ENCODE measurements at places on chromosomes 2 and 18. TPM values are rescaled to one million over a fixed set of nuclear protein-coding genes. Genes with fewer than 3 reads are reported as not detected.

- DNase-seq, result no peak
These were observed 391.0 kb upstream of the ID2 start for GRCh38 chr2:8290771-8291352.

DNA sequence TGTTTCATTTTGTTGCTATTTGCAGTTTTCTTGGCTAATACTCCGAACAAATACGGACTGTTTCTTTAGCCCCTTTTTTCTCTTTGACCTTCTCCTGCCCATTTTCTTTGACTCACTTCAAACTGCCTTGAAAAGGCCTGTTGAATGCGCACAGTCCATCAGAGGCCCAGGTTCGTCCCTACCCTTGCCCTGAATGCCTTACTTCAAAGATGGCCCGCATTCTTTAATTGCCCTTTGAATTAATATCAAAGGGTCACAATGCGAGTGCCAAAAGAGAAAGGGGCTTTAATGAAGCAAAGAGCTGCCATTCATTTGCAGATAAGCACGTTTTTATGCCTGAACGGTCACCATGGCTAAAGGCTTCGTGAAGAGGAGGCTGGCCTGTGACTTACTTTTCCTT is 29.7 kb downstream of the PAX3 start:
- DNase-seq, result no peak

DNA sequence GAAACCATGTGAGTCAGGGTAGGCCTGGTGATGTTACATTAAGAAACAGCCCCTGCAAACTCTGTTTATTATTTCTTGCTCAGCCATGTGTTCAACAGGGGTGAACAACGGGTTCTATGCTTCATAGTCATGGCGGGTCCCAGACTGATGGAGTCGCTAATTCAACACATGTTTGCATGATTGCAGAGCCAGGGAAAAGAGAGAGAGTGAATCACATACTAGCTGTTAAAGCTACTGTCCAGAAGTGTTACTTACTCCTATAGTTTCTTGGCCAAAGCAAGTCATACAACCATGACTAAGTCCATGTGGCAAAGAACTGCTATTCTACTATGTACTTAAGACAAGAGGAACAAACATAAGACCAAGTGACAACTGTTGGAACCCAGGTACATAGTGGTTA is 241.2 kb upstream of the SKOR2 start:
- DNase-seq, result peak; percentile 28

DNA sequence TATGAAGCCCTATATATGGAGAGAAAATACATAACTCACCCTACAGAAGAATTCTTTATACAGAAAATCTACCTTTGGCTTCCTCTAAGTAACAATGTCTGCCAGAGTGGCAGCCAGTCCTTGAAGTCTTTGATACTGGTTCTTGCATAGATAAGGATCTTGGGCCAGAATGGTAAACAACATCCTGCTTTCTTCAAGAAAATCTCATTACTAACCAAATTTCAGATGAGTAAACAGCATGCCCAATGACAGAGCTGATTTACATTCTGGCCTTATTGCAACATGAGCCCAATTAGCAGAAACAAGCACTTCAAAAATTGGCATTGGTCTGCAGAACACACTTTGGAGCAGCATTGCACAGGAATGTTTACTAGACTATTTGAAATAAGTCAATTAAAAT is 336.5 kb upstream of the ST6GAL2 start:
- no peak for DNase-seq

DNA sequence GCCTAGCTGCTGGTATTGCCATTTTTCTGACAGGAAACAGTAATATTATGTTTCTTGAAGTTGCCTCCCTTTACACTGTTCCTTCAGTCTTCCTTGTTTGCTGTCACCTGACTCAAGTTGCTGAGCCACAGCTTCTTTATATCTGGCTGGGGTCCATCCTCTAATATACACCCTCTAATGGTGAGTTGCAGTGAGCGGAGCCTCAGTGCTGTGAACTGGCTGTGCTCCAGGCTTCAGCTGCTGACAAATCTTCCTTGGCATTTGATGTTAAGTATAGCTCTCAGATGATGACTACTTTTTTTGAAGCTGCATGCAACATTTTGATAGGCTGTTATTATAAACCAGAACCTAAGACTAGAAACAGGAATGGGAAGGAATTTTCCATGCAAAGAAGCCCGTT is 366.7 kb downstream of the NUP35 start:
- DNase-seq, result no peak

- no peak for DNase-seq
These were observed 461.4 kb downstream of the TSN start for GRCh38 chr2:122216901-122217300.

- no peak for DNase-seq
These were observed 23.6 kb downstream of the FZD5 start for GRCh38 chr2:207746131-207746530.

GRCh38 chr2:233571462-233571861 is 4.9 kb upstream of the USP40 start:
- DNase-seq, result no peak

DNA sequence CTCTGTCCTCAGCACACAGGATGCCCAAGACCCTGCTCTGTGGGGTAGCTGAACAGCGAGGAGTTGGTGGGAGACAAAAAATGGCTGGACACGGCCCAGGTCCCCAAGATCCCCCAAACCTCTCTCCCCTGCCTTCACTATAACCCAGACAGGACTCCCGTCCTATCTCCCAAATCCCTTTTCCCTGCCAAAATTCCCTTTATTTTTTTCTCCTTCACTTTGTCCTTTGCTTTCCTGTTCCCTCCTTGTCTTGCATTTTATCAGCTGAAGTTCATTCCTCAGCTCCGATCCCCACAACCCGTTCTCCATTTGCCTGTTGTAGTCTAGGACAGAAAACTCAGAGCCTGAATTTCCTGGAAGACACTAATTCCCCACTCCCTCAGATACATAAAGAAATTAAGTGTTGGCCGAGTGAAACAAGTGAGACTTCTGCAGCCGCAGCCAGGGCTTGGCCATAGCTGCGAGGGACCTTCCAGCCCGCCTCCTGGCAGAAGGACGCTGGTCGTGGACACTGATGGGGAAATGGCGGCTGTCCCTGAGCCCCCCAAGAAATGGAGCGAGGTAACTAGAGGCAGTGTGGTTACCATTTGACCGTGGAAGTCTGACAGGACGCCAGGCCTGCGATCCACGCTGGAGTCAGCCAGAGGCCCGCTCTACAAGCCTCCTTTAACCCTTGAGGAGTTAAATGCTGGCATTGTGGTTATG is 173.6 kb downstream of the BCL2 start:
- no peak for DNase-seq

DNA sequence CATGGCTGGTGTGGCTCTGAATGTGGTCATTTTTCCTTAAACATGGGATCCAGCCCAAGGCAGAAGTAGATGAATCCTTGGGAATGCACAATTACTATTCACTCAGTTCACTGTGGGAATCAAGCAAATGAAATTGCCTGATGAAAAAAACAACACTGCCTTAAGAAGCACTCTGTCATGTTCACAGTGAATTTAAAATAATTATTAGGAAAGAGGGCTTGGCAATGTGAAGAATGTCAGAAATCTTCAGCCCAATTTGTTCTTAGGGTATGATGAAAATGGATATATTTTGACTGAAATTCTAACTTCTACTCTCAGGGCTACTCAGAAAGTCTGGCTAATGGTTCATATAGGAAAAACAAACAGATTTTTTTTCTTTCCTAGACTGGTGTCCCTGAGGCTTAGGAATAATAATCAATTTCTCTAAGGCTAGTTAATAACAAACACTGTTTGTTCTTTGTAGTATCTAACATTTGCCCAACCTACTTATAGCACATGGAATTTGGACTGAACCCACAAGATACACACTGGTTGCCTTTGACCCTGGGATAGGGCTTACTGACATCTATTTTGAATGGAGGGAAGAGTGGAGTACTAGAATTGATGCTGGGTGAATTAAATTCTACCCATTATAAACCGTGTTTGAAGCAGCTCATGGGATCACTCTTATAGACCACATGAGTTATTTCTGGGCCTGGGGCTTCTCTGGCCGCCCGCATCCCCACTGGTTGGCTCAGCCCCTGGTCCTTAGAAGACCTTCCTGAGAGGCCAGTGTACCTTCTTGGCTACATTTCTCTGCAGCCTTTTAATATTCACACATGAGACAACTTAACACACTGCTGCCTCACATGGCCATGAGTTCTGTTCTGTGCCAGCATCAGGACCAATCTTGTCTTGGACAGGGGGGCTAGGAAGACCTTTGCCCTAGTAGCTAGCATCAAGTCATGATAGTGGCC is 8.3 kb upstream of the MRPL33 start:
- DNase-seq, result no peak

DNA sequence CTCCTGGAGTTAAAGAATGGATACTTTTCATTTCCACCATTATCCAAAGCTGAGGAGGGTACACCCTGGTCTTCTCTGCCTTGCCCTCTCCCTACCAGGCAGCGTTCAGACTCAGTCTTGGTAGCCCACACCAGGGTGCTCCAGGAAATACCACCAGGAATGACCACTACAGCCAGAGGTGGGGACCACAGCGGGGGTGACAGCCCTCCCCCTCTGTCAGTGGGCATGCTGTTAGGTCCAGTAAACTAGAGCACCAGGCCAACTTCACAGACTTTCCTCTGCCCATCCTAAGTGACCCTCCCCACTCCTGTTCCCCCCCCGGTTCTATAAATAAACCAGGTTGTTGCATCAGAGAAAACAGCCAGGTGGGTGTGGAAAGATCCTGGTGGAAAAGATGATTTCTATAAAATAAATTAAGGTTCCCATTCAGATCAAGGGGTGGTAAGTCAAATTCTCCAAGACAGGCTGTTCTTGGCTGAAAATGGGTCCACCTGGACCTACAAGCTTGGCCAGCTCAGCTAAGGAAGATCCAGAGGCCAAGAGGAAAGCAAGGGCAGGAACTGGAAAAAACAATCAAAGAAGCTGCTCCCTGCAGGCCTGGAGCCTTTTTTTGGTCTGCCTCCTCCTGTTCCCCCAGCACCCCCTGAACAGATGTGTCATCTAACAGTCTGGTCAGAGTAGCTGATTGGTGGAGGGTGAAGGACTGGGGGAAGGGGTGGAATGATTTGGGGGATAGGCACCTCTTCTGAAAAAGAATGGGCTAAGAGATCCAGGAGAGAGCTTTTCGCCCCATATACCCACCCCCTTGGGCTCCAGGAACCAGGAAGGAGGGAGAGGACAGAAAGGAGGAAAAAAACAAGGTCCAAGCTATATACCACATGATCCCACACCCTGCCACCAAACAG is 2.3 kb downstream of the RAB11FIP5 start:
- no peak for DNase-seq

DNA sequence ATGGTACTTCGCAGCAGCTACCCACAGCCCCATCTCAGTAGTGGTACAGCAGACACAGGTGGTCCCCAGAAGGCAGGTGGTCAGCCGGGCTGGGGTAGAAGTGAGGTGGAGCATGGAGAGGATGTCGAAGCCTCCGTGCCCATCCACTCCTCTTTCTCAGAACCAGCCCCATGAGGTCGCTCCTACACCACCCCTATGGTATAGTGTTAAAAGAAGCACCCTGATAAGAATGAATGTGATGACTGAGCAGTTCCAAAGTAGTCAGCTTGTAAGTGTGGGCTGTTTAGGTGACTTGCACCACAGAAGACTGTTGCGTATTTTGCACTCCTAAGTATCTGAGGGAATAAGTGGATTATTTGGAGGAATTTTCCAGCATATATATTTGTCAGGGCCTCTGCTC is 111.3 kb downstream of the WDSUB1 start:
- no peak for DNase-seq

- no peak for DNase-seq
These were observed 9.8 kb upstream of the PAPOLG start for GRCh38 chr2:60746318-60746717.

DNA sequence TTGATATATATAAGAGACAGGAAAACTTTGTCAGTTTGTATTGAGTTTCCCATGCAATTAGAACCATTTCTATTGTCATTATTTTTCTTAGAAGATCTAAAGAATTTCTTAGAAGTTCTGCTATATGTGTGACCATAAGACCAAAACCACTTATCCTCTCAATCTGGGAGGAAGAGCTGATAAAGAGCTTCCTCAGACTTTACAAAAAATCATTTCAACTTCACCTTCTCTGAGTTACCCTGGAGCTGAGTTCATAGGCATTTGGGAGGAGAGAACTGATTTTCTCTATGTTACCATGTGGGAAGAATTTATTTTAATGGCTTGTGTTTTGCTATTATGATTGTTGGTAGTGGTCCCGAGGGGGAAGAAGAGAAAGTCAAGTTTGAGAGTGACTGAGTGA is 329.3 kb downstream of the GPD2 start:
- no peak for DNase-seq

- DNase-seq, result no peak
These were observed at the start of gene HS1BP3 for GRCh38 chr2:20650877-20651730. TSS of gene HS1BP3 (minus strand) at chr2:20651098. CDS start at chr2:20651063, 35 bp downstream.

DNA sequence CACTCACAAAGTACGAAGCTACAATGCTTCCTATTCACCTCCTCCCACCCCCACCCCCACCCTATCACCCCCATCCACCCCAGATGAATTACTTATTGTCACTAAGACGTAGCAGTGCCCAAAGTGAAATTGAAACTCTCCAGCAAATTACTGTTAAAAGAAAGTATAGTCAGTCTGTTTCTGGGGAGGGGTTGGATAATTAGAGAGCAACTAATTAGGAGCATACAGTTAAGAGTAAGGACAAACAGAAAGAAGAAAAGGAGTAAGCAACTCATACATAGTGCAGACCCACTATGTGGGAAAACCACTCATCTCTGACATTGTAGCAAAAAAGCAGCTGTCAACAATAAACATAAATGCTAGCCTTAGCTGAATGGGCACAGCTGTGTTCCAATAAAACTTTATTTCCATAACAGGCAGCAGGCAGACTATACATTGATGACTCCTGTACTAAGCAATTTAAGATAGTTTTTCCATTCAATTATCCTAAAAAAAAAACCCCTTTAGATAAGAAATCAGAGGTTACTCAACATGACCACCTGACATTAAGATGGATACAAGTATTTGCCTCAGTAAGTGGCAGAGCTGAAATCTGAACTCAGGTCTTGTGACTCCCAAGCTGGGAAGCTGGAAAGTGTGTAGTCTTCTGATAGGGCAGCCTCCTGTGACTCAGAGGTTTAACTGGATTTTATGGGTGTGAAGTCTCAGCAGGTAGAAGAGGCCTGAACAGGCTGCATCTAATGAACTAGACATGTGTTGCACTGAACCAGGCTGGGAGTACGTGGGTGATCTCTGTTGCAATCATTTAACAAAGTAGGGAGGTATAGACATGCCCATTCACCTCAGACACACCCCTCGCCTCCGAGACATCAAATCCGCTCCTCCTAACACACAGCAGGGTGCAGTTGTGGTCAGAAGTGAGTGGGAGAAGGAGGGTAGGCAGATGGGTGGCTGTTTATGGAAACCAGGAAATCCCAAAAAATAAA is 171.8 kb upstream of the KLF7 start:
- no peak for DNase-seq

- no peak for DNase-seq
These were observed 30.6 kb upstream of the SPOPL start for GRCh38 chr2:138470941-138471340.

ANKAR gene
- 17.4 TPM for total RNA-seq

TANC1 gene
- 61.9 TPM for total RNA-seq

CFAP65 gene
- not detected for total RNA-seq

MDH1B gene
- 0.49 TPM for total RNA-seq

SERPINB4 gene
- total RNA-seq, result 77.3 TPM

FOXI3 gene
- total RNA-seq, result not detected

ZBTB14 gene
- 8.8 TPM for total RNA-seq

IL36RN gene
- total RNA-seq, result 0.25 TPM

SP140 gene
- total RNA-seq, result 7.4 TPM

SERPINB3 gene
- 464 TPM for total RNA-seq

GPAT2 gene
- total RNA-seq, result 1.2 TPM

ACKR3 gene
- total RNA-seq, result 55.5 TPM

UGT1A4 gene
- total RNA-seq, result 0.98 TPM

All from vagina (tissue), 2 donors.